NCI-H345 (cell line): ENCODE measurements at places on chromosomes 7 and 10.

DNA sequence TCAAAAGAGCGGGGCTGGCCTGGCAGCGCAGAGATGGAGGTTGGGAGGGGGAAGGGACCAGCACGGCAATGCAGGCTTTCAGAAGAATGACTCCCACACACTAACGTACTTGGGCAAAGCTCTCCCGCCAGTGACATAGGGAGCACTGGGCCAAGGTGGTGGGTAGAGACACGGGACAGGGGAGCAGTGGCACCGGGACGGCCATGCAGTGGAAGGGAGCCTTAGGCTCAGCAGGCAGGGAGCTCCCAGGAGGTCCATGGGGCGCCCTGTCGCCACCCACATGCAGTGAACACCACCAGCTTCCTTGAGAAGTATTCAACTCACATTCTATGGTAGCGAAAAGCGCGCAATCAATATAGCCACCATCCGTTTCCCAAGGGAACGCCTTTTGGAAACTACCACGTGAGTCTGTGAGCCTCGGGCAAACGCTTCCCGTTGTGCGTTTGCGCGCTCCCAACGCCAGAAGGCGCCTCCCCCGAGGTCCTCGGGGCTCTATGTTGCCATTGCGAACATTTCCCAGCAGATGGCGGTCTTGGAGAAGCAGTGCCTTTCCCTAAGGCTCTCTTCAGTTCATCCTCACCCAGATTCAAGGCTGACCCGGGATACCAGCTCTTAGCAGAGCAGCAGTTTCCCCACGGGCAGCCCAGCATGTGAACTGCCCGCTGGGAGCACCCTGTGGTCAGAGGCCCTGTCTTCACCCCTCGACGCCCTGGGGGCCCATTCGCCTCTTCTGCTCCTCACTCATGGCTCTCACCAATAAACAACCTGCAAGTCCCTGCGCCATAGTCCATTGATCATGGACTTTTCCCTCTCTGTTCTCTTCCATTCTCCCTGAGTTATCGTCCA lies 16.4 kb upstream of the OPALIN start:
- DNase-seq = peak; percentile 84

GRCh38 chr7:94050046-94050445 lies 45.9 kb upstream of the BET1 start:
- DNase-seq = no peak

DNA sequence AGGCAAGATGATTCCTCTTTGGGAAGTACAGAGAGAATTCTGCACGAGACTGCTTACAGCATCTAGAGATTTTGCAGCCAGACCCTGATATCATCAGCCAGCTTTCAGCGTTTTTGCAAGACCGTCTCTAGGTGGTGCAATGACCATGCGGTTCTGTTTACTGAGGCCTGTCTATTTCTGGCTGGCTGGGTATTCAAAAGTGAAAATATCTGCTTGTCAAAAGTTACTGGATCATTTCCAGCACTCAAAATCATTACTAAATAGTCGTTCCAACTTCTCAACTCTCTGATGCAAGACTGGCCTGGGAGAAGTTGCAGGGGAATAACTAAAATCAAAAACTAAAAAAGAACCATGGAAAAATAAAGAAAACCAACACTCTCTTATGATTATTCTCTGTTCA lies 240.1 kb downstream of the ELMO1 start:
- DNase-seq = no peak

DNA sequence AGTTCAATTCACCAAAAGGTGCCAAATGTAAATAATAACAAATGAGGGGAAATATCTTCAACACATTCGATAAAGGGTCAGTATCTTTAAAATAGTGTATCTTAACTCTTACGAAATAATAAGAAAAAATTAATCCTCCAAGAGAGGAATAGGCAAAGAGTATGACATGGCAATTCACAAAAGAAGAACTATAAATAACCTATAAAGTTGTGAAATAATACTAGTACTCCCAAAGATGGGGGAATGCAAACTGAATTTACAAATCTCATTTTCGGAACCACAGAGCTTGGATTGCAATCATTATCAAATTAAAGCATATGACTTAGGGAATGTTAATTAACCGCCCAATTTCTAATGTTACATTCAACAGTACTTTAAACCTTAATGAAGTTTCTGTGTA lies 78.2 kb upstream of the TARP start:
- no peak for DNase-seq

DNA sequence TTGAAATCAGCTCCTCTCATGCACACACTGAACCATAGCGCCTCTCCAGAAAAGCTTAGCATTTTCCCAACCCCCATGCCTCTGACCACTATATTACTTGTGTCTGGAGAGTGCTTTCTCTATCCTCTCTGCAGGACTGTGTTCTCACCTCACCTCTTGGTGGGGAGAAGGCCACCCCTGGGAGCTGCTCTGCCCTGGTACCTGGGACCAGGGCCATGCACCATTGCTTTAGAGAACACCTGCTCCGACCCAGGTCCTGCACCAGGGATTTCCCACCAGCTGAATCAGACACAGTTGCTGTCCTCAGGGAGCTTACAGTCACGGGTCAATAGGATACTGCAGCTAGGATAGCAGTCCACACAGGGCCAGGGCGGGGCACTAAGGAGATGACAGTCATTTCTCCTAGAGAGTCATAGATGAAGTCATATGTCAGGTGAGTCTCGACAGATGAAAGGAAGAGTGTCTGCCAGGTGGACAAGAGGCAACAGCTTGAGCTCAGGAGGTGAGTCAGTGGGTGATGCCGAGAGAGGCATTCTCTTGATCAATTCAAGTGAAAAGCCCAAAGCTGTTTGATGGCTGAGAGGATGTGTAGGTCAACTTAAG lies 619 bp upstream of the LMTK2 start:
- DNase-seq = peak; percentile 11

- DNase-seq = no peak
Observed at GRCh38 chr10:80454513-80455460, 677 bp downstream of the TSPAN14 start.

GRCh38 chr7:92425311-92425947 lies 21.9 kb upstream of the GATAD1 start:
- no peak for DNase-seq

- DNase-seq = no peak
Observed at GRCh38 chr7:137670222-137671064, 176.3 kb downstream of the DGKI start.

- no peak for DNase-seq
Observed at GRCh38 chr10:127034790-127035189, 129.6 kb downstream of the DOCK1 start.

- DNase-seq = no peak
Observed at GRCh38 chr10:71382757-71383156, 14.0 kb upstream of the CDH23 start.

GRCh38 chr10:24694086-24694485 lies 29.6 kb downstream of the ARHGAP21 start:
- DNase-seq = no peak

- no peak for DNase-seq
Observed at GRCh38 chr10:3045471-3046209, 21.7 kb upstream of the PFKP start.

GRCh38 chr10:78604721-78605120 lies 464.0 kb upstream of the ZMIZ1 start:
- DNase-seq = no peak

DNA sequence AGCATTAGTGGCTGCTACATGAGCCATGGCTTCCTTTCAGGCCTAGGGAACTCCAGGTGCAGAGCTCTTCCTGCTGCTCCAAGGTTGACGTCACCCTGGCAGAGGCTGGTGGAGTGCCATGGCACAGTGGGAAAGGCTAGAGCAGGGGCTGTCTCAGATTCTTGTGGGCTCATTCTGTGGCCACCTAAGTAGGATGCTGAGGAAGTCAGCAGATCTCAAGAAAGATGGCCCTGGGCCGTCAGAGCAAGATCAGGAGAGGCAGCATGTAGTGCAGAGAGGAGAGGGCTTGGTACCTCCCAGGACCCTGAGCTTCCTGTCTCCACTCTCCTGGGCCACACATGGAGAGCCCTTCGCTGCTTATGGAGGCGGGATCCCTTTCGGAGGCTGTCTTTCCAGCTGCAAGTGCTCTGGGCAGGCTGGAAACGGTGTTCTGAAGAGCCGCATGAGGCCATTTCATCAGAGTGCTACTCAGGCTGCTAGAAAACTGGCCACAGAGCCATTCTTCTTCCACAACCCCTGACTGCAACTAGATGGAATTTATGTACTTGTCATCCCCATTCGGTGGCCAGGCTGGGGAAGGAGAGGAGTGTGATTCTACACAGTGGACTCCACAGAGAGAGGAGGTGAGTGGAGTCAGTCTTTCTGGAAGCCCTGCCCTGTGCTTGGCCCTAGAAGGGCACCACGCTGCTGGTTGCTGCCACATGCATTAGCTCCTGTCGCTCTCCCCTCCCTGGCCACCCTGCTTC lies 304.2 kb downstream of the RPS24 start:
- DNase-seq = no peak

- no peak for DNase-seq
Observed at GRCh38 chr10:83142074-83142563, 997.2 kb upstream of the GHITM start.

- no peak for DNase-seq
Observed at GRCh38 chr10:80985102-80985501, 447.4 kb downstream of the SH2D4B start.

DNA sequence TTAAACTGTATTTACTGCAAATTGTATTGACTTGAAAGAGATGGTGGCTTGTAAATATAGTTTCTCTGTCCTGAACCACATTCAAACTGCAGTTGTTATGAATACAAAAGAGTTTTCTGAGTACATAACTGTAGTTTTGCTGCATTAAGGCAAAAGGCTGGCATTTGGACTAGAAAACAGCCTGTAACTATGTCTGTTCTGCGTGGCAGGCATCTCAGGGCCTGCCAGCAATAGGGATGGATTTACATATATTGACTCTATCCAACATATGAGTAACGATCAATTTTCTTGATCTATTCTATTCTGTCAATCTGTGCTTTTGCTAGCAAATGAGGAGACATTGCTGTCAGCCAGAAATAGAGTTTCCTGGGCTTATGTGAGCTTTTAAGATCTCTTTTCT lies 174.6 kb downstream of the TMEM26 start:
- DNase-seq = no peak

DNA sequence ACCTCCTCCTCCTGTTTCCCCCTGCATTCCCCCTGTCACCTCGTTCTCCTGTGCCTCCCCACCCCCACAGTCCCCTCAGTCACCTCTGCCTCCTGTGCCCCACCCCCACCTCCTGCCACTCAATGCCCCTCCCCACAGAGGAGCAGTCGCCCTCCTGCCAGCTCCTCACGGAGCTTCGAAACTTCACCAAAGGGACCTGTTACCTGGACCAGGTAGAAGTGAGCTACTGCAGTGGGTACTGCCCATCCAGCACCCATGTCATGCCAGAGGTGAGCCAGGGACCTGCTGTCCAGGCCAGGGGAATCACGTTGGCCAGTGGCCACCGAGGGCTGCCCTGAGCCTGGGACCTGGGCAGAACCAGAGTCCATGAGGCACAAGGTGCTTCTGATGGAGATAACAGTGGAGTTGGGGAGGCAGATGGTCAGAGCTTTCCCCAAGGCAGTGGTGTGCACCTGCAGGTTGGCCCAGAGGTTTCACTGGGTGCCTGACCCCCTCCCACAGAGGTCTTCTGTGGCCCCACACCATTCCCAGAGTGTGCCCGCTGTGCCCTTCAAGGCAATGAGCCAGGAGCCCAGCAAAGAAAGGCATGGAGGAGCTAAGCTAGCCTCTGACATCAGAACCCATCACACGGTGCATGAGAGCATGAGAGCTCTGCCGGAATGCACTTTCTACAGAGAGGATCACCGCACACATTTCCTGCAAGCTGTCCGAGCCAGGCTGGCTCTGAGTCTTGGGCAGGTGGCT lies 7.0 kb upstream of the ZNF862 start:
- no peak for DNase-seq

- DNase-seq = no peak
Observed at GRCh38 chr7:22832401-22832800, 9.8 kb upstream of the TOMM7 start.

GRCh38 chr10:37474645-37475044 lies 349.2 kb downstream of the ANKRD30A start:
- no peak for DNase-seq

- DNase-seq = no peak
Observed at GRCh38 chr7:138982204-138982623, 1.0 kb upstream of the KIAA1549 start.

GRCh38 chr7:29017713-29018112 lies 59.6 kb upstream of the TRIL start:
- peak; percentile 89 for DNase-seq

DNA sequence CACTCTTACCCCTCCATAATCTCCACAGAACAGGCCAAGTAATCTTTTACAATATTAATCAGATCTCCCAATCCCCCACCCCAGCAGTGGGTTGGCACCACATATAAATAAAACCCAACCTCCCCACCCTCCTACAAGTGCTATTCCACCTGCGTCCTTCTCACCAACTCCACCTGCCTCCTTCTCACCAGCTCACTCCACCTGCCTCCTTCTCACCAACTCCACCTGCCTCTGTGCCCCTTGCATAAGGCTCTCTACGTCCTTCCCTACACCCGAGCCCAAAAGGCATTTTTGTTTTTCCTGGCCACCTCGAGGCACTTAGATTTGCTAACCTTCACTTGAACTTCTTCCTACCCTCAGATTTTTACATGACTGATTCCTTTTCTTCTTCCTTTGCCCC lies 89.7 kb downstream of the ATE1 start:
- no peak for DNase-seq

DNA sequence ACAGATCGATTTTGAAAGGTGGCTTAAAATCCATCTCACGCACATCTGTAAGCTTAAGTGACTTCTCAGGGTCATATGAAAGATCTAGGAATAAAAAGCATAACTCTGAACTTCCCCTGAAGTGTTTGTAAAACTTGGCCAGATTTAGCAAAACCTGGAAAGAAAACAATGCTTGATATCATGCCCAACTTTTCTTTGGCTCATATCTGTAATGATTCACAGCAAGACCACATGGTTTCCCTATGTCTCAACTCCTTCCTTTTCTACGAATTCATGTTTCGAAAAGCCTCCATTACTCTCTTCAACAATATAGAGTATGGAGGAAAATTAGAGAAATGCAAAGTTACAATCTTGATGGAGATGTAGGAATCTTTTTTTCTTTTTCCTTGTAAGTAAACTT lies 20.1 kb upstream of the CABCOCO1 start:
- DNase-seq = no peak

GRCh38 chr7:154532771-154533170 lies 470.2 kb downstream of the PAXIP1 start:
- no peak for DNase-seq

- no peak for DNase-seq
Observed at GRCh38 chr7:76409537-76409936, at the start of gene SSC4D. TSS of gene SSC4D (minus strand) at chr7:76409697. CDS start at chr7:76404439, 5,258 bp downstream.

DNA sequence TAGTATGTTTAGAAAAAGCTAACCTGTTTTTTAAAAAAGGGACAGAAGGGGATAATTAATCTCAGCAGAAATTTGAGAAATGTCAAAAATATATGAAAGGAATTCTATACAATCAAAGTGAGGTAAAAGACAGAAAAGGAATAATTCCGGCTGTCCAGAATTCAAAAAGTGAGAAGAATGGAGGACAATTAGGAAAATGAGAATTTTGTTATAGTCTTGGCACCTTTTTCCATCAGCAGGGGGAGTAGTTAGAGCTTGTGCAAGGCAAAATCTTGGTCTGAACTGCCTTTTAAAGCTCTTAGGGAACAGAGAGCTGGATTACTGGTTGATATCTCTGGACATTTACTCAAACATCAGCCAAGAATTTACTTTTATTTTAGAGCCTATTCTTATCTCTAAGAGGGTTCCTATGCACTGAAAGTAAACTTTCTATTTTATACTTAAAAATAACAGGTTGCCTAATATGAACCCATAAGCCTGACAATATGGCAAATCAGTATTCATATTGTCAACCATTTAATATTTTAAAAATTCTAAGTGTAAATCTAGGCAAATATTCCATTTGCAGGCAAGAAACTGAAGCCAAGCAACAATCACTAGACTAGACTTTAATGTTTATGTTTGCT lies 185.6 kb downstream of the ANK3 start:
- peak; percentile 2 for DNase-seq

- DNase-seq = no peak
Observed at GRCh38 chr10:132231656-132232022, 44.9 kb downstream of the DPYSL4 start.
